ENCODE measurements at places on chromosomes 4 and X.

GRCh38 chrX:102975016-102975415 lies 37.9 kb downstream of the RAB40AL start:
- DNase-seq, result no peak

DNA sequence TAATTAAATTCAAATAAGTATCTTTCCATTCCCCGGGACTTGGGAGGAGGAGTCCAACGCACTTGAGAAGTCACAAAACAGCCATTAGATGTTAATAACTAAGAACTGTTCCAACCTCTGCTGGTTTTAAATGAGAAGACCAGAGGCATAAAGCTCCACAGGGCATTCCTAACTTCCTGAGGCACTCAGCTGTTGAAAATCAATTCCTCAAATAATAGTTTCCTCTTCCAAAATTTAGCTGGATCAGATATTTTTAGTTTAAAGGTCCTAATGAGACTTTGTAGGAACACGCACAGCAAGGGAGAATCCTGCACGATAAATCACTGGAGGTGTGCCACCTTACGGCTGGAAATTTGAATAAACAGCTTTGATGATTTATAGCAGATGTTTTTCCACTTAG lies 504.3 kb upstream of the ZFP42 start:
- DNase-seq, result no peak

- DNase-seq, result no peak
Observed at GRCh38 chr4:185779517-185779916, 32.5 kb downstream of the SORBS2 start.

- no peak for DNase-seq
Observed at GRCh38 chrX:14235004-14235403, 205.3 kb upstream of the GEMIN8 start.

DNA sequence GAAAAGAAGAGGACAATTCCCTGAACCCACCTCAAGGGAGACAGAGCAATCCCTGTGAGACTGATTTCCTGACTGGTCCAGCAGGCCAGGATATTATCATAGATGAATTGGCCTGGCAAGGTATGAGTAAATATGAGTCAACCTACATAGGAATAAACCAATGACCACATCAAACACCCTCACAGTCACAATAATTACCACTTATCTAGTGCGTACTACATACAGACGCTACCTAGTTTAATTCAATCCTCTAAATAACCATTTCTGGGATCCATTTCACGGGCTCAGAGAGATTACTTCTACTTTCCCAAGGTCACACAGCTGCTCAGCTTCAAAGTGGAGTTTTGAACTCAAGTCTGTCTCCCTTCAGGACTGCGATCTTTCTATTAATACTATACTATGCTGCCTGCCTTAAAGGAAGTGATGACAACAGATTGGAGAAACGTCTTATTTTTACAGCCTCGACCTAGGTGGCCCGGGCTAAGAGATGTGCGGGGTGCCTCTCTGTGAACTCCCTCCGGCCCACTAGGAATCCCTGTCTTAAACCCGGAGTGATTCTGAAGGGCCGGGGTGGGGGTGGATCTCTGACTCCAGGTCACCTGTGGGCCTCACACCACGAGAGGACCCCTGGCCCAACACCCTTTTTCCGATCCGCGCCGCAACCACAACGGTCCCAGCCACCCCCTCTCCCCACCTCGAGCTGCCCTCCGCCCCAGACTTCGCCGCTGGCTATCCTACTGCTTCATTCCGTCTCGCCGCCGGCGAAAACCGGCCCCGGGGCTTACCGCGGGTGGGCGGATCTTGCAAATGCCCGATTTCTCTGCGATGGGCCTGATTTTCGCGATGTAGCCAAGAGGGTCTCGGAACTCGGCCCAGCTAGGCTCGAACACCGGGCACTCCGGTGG lies 800 bp downstream of the KDM5C start:
- peak; percentile 2 for DNase-seq

DNA sequence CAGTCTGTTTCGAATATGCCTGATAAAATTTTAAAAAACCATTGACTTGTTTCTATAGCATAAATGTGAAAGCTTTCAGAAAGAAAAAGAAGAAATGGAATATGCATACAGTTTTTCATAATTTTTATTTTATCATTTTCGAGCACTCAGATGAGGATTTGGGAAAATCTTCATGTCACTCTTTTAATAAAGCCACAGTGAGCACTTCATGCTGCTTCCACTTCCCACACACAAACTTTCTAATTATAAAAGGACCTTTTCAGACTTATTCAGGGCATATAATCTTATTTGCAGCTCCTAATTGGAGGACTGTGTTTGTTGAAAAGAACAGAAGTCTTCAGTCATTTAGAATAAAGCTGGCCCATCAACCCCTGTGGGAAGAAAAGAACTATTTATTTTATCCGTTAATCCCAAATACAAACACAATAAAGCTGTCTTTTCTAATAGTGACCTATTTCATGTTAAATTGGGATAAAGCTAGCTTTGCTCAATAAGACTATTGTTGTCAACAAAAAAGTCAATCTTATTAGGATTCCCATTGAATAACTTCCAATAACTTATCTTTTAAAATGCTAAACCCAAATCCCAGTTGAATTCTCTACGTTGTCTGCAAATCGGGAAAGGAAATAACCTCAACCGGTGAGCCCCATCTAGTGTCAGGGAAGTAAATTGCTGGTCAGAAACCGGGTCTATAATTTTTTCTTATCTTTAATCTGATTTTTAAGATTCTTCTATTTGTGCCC lies 211.5 kb downstream of the PDGFRA start:
- DNase-seq, result no peak

- DNase-seq, result no peak
Observed at GRCh38 chrX:39856472-39857121, 241.2 kb downstream of the BCOR start.

DNA sequence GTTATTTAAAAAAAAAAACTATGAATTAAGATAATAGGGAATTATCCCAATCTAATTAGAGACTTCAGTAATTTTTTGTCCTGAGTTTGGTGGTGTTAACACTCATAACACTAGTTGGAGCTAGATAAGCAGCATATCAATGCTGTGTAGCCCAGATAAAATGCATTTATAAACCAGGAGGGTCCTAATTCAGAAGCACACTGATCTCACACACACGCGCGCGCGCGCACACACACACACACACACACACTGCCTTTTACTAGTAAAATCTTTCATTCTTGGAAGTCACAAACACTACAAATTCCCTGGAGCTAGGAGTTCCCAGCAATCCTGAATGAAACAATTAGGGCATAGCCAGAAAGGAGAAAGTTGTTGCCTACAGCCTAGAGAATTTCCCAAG lies 3.2 kb downstream of the UNC5C start:
- DNase-seq, result no peak

- DNase-seq, result no peak
Observed at GRCh38 chr4:78654807-78655206, 103.2 kb downstream of the ANXA3 start.

GRCh38 chr4:117001077-117001476 lies 84.3 kb downstream of the TRAM1L1 start:
- DNase-seq, result no peak

- no peak for DNase-seq
Observed at GRCh38 chr4:119313237-119313636, 8.7 kb downstream of the FABP2 start.

- DNase-seq, result no peak
Observed at GRCh38 chr4:183396227-183396637, 48.2 kb upstream of the CDKN2AIP start.

GRCh38 chr4:40875507-40876150 lies 125.9 kb downstream of the NSUN7 start:
- no peak for DNase-seq

DNA sequence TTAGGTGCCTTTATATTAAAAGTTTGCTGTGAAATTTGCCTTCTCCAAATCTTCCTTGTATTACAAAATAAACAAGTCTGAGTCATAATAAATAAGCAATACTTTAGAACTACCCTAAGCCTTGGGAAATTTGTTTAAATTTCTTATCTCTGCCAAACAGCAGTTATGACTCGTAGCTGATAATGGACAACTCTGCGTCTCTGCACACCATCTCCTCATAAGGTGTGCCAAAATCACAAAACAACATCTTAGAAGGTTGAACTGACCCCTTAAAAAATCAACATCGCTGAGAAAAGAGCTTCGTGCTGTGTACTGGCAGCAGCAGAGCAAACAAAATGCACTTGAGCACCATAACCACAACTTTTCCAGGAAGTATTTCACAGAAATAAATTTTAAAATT lies 22.0 kb downstream of the OR13H1 start:
- no peak for DNase-seq

DNA sequence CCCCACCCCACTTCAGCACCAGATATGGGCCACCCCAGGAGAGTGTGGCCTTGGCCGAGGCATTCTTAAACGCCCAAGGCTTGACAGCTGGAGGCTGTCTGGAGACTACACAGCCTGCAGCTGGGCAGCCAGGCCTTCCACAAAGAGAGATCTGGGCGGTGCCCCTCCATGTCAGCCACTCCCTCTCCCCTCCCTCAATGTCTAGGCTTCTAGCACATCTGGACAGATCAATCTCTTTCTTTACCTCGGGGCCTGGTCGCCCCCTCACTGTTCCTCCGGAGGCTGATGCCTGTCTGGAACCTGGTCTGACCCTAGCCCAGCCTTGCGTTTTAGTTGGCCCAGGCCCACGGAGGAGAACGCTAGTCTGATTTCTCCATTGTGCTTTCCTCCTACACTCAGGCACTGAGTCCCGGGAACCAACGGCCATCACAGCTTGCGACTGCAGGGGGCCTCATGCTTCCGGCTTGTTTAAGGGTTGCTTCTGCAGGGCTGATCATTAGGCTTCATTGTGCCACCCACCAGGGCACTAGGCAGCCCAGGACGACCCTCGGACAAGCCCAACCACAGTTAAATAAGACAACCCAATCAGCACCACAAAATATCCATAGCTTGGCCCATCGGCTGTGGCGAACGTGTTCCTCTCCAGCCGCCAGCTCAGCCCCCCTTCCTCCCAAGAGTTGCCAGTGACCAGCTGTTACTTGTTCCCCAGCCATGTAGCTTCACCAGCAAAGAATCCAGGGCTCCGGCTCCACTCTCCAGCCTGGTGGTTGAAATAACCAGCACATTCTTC lies 200.6 kb downstream of the BCOR start:
- DNase-seq, result no peak

- DNase-seq, result no peak
Observed at GRCh38 chr4:5366009-5366386, 314.7 kb downstream of the STK32B start.

DNA sequence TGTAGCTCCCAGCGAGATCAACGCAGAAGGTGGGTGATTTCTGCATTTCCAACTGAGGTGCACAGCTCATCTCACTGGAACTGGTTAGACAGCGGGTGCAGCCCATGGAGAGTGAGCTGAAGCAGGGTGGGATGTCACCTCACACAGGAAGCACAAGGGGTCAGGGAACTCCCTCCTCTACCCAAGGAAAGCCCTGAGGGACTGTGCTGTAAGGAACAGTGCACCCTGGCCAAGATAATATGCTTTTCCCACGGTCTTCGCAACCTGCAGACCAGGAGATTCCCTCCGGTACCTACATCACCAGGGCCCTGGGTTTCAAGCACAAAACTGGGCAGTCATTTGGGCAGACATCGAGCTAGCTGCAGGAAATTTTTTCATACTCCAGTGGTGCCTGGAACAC lies 216.4 kb upstream of the TET2 start:
- no peak for DNase-seq

- no peak for DNase-seq
Observed at GRCh38 chrX:40060356-40060845, 37.4 kb downstream of the BCOR start.

GRCh38 chrX:41353985-41354384 lies 20.0 kb downstream of the DDX3X start:
- DNase-seq, result no peak

GRCh38 chr4:99215521-99215920 lies 3.5 kb downstream of the ADH6 start:
- DNase-seq, result no peak

GRCh38 chrX:132568291-132568690 lies 79.5 kb upstream of the MBNL3 start:
- DNase-seq, result no peak

DNA sequence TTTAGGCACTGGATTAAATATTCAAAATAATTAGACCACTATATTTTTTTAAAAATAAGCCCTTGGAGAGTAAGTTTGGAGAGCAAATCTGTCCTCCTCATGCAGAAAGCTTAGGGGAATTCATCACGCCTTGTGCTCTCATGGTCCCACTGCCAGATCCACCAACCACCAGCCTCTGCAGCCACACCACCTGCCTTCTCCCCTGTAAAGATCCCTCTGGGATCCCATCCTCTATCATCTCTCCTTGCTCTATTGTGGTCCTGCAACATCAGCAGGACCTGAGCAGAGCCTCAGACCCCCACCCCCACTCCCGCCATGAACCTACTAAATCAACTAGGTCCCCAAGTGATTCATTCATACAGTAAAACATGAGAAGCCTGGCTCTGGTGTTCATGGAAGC lies 482.6 kb upstream of the GALNT7 start:
- DNase-seq, result no peak

DNA sequence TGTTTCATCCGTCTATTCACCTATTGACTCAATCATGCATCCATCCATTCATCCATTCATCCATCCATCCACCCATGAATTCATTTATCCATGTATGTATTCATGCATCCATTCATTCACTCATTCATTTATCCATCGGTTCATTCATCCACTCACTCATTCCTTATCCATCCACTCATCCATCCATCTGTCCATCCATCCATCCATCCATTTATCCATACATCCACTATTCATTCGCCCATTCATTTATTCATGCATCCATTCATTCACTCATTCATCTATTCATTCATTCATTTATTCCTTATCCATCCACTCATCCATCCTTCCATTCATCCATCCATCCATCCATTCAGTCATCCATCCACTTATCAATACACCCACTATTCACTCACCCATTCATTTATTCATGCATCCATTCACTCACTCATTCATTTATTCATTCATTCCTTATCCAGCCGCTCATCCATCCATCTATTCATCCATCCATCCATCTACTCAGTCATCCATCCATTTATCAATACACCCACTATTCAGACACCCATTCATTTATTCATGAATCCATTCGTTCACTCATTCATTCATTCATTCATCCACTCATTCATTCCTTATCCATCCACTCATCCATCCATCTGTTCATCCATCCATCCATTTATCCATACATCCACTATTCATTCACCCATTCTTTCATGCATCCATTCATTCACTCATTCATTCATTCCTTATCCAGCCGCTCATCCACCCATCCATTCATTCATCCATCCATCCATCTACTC lies 11.2 kb downstream of the P2RY8 start:
- DNase-seq, result no peak

GRCh38 chr4:185542626-185543315 lies 7.5 kb upstream of the PDLIM3 start:
- DNase-seq, result no peak

- no peak for DNase-seq
Observed at GRCh38 chrX:141314441-141314840, 72.1 kb upstream of the SPANXC start.

GRCh38 chrX:44891642-44892041 lies 18.7 kb downstream of the KDM6A start:
- DNase-seq, result no peak

DNA sequence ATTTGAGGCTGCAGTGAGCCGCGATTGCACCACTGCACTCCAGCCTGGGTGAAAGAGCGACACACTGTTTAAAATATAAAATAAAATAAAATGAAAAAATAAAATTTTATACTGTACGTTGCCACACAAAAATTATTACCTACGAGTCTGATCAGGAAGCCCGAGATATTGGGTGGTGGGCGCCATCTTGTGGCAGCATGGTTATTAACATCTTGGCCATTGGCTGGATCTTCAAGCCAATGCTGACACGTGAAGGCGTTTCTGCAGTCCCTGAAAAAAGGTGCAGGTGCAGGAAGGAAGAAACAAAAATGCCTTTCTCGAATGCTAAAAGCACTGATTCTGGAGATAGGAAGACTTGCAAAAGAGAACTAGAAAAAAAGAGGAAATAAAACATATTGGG lies 4.9 kb upstream of the TLR8 start:
- DNase-seq, result peak; percentile 26
